Kidney (tissue), 22 donors: ENCODE measurements at places on chromosomes 11 and 22. TPM values are rescaled to one million over a fixed set of nuclear protein-coding genes. Genes with fewer than 3 reads are reported as not detected.

GRCh38 chr11:102810950-102811660 is 13.1 kb upstream of the MMP1 start:
- no peak for DNase-seq

- no peak for DNase-seq
These were observed 196.4 kb downstream of the DBX1 start for GRCh38 chr11:19963697-19964387.

- no peak for DNase-seq
These were observed 341.6 kb downstream of the MN1 start for GRCh38 chr22:27459999-27460398.

GRCh38 chr11:59112494-59112893 is 5.5 kb downstream of the FAM111B start:
- no peak for DNase-seq

GRCh38 chr11:44387825-44388224 is 77.9 kb upstream of the ALX4 start:
- no peak for DNase-seq

- DNase-seq = no peak
These were observed 83.4 kb downstream of the MRTFA start for GRCh38 chr22:40553014-40553554.

DNA sequence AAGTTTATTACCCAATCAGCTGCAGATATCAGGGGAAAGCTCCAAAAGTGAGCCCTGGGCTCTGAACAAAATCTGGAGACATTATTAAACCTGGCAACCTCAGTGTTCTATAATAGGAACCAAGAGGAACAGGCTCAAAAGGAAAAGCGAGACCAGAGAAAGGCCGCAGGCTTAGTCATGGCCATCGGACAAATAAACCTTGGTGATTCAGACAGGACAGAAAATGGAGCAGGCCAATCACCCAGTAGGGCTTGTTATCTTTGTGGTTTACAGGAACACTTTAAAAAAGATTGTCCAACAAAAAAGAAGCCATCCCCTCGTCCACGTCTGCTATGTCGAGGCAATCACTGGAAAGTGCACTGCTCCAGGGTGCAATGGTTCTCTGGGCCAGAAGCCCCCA is 7.7 kb upstream of the PANX1 start:
- DNase-seq = no peak

DNA sequence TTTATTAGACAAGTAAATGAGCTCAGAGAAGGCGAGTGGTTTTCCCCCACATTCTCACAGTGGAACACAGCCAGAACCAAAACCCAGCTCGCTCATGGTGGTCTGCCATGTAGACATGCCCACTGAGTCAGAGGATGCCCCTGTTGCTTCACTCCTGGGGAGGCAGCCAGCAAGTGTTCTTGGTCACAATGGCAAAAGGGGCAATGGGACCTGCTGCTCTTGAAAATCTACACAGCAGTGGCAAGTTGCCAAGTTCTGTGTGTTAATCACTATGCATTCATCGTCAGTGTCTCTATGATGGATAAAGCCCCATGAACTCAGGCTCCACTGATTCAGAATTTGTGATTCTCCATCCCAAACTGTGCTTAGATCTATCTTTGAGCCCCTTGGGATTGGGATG is 64.7 kb upstream of the TBCEL start:
- no peak for DNase-seq

DNA sequence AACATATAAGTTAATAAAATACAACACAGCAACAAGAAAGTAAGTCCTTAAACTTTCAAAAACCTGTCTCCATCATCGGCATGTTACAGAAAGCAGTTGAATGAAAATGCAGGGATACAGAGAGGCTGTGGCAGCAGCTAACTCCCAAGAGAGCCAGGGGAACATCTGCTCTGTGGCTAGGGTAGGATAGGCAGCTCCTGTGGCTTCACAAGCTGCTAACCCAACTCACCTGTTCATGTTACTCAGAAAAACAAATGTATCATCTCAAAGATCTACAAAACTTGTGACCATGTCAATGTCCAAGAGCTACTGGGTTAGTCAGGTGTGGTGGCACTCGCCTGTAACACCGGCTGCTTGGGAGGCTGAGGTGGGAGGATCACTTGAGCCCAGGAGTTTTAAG is 15.2 kb upstream of the PLAAT3 start:
- no peak for DNase-seq

DNA sequence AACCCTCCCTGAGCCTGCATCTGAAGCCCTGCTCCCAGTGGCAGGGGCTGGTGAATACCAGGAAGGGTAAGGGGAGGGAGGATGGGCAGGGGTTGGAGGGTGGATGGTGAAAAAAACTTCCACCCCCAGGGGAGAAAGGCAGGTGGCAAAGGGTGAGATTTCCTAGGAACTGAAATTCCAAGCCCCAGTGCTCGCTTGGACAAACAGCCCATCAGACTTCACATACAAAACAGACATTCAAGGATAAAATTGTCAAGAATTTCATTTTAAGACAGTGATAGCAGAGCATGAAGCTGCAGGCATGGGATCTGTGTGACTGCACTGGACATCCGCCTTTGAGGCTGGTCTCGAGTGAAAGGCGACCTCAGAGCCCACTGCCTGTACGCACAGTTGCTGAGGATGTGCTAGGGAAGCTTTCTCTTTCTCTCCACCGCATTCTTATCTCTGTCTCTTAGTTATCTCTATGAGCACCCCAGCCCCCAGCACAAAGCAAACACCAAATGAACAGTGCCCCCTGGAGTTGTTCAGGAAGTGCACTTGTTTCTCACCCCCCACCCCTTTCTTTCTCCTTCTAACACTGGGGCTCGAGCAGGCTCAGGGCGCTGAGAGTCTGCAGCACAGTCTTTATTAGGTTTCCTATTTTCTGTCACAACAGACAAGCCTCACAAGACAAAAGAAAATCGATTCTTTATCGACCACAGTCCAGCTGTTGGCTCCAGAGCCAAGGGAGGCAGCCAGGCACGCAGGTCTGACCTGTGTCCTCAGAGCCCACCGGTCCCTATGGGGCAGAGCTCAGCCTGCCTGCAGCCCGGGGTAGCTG is 237.3 kb upstream of the NCAM1 start:
- no peak for DNase-seq

DNA sequence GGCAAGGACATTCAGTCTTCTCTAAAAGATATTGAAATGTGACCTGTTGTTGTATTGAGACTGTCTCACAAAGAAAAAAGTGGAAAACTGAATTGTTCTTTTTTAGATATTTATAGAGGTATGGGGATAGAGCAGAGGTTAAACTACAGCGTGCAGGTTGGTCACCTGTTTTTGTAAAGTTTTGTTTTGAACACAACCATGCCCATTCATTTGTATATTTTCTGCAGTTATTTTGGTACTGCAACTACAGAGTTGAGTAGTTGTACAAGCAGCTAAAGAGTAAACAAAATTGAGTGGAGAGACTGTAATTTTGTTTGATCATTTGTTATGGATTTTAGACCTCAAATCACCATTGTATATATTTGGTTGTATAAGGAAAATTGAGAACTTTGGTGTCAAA is 11.3 kb downstream of the EED start:
- no peak for DNase-seq

GRCh38 chr11:9138612-9139579 is 47.5 kb upstream of the SCUBE2 start:
- no peak for DNase-seq

DNA sequence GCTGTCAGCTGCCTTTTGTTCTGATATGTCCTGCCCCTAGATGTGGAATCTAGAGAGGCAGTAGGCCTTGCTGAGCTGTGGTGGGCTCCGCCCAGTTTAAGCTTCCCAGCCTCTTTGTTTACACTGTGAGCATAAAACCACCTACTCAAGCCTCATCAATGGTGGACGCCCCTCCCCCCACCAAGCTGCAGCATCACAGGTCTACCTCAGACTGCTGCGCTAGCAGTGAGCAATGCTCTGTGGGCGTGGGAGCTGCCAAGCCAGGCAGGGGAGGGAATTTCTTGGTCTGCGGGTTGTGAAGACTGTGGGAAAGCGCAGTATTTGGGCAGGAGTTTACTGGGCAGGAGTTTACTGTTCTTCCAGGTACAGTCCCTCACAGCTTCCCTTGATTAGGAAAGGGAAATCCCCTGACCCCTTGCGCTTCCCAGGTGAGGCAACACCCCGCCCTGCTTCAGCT is 98.5 kb downstream of the SMCO4 start:
- peak; percentile 81 for DNase-seq

- DNase-seq = no peak
These were observed 353.7 kb downstream of the INSC start for GRCh38 chr11:15468466-15468865.

DNA sequence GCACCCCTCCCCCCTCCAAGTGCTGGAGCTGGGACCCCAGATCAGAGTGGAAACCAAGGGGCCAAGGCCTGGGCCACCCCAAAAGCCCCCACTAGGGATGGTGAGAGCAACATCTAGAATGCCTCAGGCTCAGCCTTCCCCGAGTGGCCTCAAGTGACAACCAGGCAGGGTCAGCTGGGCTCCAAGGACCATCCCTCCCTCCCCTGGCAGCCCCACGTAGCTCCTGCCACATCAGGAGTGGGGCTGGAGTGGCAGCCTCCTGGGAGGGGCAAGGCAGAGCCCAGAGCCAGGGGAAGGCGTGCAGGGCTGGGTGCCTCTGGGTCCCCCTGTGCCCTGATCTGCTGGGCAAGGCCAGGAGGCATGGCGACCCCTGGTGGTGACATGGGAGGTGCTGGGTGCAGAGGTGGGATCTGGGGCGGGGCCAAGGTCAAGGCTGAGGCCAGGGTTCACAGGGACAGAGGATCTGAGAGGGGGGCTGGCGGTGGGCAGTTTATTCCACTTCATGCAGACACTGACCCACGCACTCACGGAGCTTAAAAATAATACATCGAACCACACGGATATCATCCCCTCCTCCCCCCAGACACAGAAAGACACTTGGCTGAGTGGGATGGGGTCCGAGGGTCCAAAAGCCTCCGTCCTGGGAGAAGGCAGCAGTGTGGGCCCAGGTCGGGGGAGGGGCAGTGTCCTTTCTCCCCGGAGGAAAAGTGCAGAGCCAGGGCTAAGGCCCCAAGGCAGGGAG is 15.8 kb upstream of the EHD1 start:
- DNase-seq = peak; percentile 93

DNA sequence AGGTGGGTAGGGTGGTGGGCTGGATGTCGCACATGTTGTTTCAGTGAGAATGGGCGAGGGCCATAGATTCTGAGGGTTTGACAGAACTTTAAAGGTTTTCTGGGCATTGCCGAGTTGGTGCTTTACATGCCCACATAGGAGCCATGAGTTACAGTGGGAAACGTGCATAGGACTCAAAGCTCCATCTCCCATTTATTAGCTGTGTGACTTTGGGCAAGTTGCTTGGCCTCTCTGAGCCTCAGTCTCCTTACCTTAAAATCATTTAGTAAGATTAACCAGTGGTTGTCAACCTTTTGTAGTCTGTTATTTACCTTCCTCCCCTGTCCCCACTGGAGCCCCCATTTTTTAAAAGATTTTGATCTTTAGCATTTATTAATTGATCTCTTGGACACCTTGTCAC is 67.4 kb downstream of the SYT13 start:
- no peak for DNase-seq

DNA sequence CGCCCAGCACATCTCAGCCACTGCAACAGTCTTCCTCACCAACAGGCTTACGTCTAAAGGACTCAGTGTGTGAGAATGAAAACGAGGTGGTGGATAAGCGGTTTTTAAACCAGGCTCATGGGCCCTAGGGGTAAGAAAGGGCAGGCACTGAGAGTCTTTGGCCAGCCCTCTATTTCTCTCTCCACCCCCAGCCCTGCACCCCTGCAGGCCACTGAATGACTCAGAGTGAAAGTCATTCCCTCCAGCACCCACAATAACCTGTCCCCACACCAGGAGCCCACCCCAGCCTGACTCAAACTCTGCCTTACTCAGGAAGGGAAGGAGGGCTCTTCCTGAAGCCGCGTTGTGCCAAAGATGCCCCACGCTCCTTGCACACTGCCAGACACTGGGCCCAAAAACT is 72.0 kb downstream of the LARGE1 start:
- no peak for DNase-seq

GRCh38 chr11:66612458-66612857 is 4.0 kb upstream of the RBM14 start:
- DNase-seq = no peak

- no peak for DNase-seq
These were observed 37.6 kb downstream of the MS4A2 start for GRCh38 chr11:60125956-60126585.

- no peak for DNase-seq
These were observed 66.8 kb upstream of the GRK3 start for GRCh38 chr22:25497716-25498115.

GRCh38 chr11:6656936-6657335 is 1.3 kb upstream of the DCHS1 start:
- DNase-seq = no peak

- no peak for DNase-seq
These were observed 333.7 kb downstream of the FAT3 start for GRCh38 chr11:92558323-92558722.

GRCh38 chr11:29989174-29989970 is 27.5 kb downstream of the KCNA4 start:
- no peak for DNase-seq

- DNase-seq = peak; percentile 68
These were observed 22.1 kb upstream of the CTR9 start for GRCh38 chr11:10728789-10729472.

DNA sequence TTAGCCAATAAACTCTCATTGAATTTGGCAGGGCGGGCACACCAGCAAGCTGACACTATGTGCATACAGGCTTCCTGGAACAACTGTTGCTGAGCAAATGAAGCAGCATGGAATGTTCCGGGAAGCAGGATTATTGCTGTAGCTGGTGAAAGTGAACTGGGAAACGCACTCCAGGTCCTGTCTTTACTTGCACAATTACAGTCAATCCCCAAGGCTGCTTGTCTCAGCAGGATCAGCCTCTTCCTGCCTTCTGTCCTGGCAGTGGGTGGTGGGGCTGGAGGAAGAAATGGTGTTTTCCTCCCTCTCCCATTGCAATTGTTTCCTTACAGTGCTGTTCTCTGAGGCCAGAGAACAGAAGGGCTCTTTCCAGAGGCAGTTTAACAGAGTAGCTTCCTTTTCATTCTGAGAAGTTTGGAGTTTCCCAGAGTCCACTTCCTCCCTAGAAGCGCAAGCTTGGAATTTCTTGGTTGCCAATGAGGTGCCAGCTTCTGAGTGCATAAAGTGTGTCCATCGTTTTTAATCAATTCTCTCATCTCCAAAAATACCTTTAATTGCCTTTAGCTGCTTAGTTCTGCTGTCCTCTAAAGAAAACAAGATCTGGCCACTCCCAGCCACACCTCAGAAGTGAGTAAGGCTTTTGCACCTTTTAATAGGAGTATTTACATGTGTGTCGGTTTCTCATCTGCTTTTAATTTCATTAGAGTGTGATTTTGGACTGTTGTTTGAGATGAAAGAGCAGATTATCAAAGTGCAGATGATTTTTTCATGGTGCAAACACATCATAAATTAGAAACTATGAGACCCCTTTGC is 19.9 kb downstream of the CD44 start:
- DNase-seq = peak; percentile 75

The C11orf98 gene
- 138 TPM for polyA plus RNA-seq

The PNPLA5 gene
- polyA plus RNA-seq = not detected

The INPP5J gene
- polyA plus RNA-seq = 44.7 TPM

The F2 gene
- not detected for polyA plus RNA-seq

The ACR gene
- 1.0 TPM for polyA plus RNA-seq

The BATF2 gene
- 8.8 TPM for polyA plus RNA-seq

The FAM83F gene
- 6.8 TPM for polyA plus RNA-seq

The RASL10A gene
- polyA plus RNA-seq = 0.73 TPM

The GSTT2B gene
- 20.6 TPM for polyA plus RNA-seq

The KCNK7 gene
- polyA plus RNA-seq = not detected

The SPON1 gene
- polyA plus RNA-seq = 3.8 TPM

The MRGPRX3 gene
- polyA plus RNA-seq = not detected

The CCDC87 gene
- polyA plus RNA-seq = 0.13 TPM
